ENCODE measurements at places on chromosomes 5 and 9. TPM values are rescaled to one million over a fixed set of nuclear protein-coding genes. Genes with fewer than 3 reads are reported as not detected.

SLC25A25 gene
- total RNA-seq: 21.0 TPM

PPP2R2B gene
- 0.70 TPM for total RNA-seq

DNA sequence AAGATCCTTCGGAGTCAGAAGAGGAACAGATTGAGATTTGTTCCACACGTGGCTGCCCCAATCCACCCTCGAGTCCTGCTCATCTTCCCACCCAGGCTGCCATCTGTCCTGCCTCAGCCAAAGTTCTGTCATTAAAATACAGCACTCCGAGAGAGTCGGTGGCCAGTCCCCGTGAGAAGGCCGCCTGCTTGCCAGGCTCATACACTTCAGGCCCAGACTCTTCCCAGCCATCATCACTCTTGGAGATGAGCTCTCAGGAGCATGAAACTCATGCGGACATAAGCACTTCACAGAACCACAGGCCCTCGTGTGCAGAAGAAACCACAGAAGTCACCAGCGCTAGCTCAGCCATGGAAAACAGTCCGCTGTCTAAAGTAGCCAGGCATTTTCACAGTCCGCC lies 85.9 kb downstream of the GOLPH3 start:
- DNase-seq: no peak

DNA sequence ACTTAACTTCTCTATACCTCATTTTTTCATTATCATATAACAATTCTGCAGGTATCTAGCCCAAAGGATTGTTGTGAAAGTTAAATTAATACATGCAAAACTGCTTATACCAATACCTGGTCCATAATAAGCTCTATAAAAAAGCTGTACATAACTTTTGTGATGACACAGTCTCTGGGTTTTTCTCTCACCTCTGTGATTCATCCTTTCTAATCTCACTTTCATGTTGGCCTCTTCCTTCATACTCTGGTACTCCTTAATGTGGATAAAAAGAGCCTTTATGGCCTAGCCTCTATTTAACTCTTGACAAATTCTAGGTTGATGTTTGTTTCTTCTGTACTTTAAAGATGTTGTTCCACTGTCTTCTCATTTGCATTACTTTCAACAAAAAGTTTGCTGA lies 162.9 kb upstream of the ACOT12 start:
- DNase-seq: no peak

GRCh38 chr5:144030904-144031303 lies 139.6 kb downstream of the YIPF5 start:
- DNase-seq: no peak
